ENCODE measurements at places on chromosomes 12 and 14. TPM values are rescaled to one million over a fixed set of nuclear protein-coding genes. Genes with fewer than 3 reads are reported as not detected.

Gene SYT1
- 0.26 TPM for total RNA-seq

Gene UNG
- 43.1 TPM for total RNA-seq

Gene STXBP6
- 9.7 TPM for total RNA-seq

Gene DPY19L2
- 1.1 TPM for total RNA-seq

Gene TROAP
- 7.4 TPM for total RNA-seq

Gene ASIC1
- total RNA-seq = 1.7 TPM

Gene PPFIA2
- 0.72 TPM for total RNA-seq

Gene MAP4K5
- 73.6 TPM for total RNA-seq

Gene KIF26A
- 2.7 TPM for total RNA-seq

Gene SLC10A1
- total RNA-seq = not detected

Gene DPF3
- 0.61 TPM for total RNA-seq

Gene KRT82
- total RNA-seq = not detected

Gene B4GALNT3
- total RNA-seq = 9.7 TPM

Gene SLC39A5
- not detected for total RNA-seq

Gene NFE2
- total RNA-seq = 0.38 TPM

Gene CIROP
- total RNA-seq = not detected

Gene PIANP
- not detected for total RNA-seq

Gene TMTC1
- total RNA-seq = 16.9 TPM

Gene WDR20
- total RNA-seq = 20.9 TPM

Gene SLC11A2
- 78.9 TPM for total RNA-seq

All from esophagus squamous epithelium (tissue), 5 donors.